Activated naive CD4-positive, alpha-beta T cell (primary cell): ENCODE measurements at places on chromosomes 6 and 20.
A peak's percentile ranks its signal among the peaks of the same experiment; 100 is the strongest.

DNA sequence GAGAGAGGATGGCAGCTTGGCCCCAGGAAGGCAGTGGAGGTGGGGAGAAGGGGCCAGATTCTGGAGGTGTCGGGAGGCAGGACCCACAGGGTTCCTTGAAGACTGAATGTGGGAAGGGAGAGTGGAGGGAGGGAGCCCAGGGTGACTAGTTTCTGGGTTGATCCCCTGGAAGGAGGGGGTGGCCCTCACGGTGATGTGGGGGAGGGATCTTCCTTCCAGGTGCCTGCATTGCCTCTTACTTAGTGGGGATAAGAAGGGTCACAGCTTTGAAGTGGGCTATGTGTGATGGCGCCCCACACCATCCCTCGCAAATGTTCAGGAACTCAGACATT lies 26.7 kb downstream of the VSTM2L start:
- no peak for DNase-seq

- DNase-seq, result no peak
These were observed 25.4 kb downstream of the DOP1A start for GRCh38 chr6:83092756-83093399.

DNA sequence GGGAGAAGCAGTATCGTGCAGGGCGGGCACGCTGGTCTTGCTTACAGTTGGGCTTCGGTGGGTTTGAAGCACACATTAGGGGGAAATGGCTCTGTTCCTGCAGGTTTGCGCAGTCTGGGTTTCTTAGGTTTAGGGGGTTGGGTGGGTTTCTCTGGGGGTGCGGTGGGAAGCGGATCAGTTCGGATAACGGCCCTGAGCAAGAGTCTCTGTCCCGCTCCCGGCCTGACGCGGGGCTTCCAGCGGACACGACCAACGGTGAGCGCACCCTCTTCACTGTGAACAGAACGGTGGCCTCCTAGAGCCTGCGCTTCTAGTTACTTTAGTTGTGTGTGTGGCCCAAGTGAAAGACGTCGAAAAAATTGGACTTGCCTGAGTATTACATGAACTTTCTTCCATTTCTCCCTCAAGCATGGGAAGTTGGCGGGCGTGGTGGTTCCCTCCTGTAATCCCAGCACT lies 635 bp upstream of the ELOVL2 start:
- DNase-seq, result no peak

DNA sequence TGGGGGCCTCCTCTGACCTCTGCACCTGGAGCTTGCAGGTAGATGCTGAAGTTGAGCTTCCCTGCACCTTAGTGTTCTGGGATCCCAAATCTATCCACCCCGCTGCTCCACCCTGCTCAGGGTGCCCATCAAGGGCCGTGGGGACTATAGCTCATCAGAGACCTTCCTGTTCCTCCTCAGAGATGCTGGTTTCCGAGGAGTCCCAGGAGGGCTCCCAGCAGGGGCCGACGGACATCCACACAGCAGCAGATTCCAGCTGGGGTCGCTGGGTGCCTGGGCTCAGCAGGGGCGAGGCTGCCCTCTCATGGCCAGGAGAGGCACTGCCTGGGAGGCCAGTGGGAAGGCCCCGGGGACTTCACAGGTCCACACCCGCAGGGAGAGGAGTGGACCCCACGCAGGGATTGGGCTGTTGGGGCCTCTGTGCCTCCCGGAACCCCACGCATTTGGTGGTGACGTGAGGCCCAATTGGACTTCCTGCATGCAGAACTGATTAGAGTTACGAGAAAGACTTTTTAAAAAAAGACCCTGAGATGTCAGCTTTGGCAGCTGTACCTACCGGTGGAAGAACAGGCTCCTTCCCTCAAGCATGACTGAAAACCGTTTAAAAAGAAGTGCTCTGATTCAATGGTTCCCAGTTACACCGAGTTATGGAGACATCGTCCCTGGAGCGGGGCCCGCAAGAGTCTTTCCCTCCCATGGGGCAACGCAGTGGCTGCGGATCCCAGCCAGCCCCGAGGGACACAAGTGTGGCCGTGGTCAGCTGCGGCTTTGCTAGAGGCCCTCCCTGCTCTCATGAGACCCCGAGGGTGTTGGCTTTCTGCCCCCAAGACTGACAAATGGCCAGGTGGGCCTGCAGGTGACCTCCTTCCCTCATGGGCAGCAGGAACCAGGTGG lies 25.3 kb upstream of the SLCO4A1 start:
- DNase-seq, result peak; percentile 28

- no peak for DNase-seq
These were observed 256.8 kb downstream of the PHACTR1 start for GRCh38 chr6:12973386-12973785.

DNA sequence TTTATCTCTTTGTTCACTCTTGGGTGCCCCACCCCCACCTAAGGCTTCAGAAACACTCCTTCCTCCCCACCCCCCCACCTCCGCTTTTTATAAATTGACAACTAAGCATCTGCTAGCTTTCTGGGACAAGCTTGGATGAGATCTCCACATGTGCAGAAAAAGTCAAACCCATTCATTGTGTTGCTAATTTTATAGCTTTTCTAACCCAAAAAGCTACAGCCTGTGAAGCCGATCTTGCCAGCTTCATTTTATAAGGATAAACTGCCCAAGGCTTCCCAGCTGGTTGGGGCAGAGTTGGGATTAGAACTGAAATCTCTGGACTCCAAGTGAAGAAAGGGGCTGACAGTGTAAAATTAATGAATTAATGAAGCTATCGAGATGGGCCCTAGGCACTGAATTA lies 24.1 kb downstream of the BPIFB4 start:
- DNase-seq, result no peak

DNA sequence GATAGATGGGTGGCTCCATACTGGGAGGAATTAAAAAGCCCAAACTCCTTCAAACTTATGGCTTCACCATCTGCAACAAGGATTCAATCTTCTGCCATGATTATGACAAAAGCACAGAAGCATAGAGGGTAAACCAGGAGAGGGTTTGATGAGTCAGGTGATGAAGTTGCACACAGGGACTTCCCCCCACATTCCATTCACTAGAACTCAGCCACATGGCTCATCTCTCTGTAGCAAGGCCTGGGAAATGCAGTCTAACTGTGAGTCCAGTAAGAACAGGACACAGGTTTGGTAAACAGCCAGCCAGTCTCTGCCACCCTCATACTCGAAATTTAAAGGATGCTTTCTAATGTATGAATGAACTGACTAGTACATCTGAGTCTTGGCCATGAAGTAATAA lies 142.9 kb downstream of the HIVEP2 start:
- no peak for DNase-seq

GRCh38 chr20:2816583-2817340 lies 598 bp downstream of the TMEM239 start:
- no peak for DNase-seq

DNA sequence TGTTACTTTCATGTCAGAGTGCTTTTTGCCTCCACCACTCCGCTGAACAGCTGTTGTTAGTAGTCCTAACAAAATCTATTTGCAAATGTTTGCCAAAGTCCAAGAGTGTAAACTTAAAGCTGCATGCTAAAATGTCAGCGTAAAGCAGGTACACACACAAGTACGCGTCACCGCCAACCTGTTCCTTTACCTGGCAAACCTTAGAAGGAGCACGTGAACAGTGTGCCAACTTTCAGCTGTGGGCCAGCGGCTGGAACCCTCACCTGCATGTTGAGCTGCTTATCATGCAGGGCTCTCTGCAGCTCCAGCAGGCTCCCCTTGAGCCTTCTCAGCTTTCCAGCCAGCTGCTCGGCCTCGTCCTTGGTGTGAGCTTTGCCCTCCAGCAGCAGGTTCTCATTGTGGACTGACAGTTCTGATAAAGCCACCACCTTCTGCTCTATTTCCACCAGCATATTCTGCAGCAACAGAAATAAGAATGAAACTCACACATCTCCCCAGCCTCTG lies 359.3 kb downstream of the SYNE1 start:
- DNase-seq, result no peak

- DNase-seq, result no peak
These were observed 530.8 kb downstream of the BCKDHB start for GRCh38 chr6:80637312-80637711.

GRCh38 chr6:94600636-94601035 lies 976.7 kb upstream of the MANEA start:
- DNase-seq, result no peak

- no peak for DNase-seq
These were observed 132.1 kb upstream of the SALL4 start for GRCh38 chr20:51934301-51935002.

- no peak for DNase-seq
These were observed 45.2 kb downstream of the KIF16B start for GRCh38 chr20:16528078-16528477.

- no peak for DNase-seq
These were observed 145.5 kb upstream of the ARG1 start for GRCh38 chr6:131427434-131428058.

DNA sequence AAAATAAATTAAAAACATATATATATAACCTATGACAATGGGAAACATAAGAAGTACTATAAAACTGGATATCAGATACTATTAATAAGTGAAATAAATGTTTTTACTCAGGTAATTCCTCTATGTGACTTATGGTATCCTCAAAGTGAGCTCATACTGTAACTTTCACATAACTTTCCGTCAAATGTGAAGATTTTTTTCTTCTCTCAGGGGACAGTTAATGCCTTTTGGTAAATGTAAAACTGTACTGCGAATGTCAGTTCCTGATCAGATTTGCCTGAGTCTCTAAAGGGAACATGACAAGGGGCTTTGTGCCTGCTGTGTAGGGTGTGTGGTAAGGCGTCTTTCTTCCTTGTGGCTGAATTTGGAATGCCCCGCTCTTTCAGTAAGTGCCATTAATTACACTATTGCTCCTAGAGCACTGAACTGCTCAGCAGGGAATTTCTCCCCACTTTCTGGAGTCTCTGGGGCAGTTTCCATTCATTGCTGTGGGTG lies 271.8 kb downstream of the PRL start:
- no peak for DNase-seq

GRCh38 chr6:27760464-27760863 lies 151.7 kb downstream of the OR2B2 start:
- DNase-seq, result no peak

- no peak for DNase-seq
These were observed 72.7 kb upstream of the NOX3 start for GRCh38 chr6:155528335-155528734.

- no peak for DNase-seq
These were observed 119.2 kb downstream of the TINAG start for GRCh38 chr6:54427396-54427937.

DNA sequence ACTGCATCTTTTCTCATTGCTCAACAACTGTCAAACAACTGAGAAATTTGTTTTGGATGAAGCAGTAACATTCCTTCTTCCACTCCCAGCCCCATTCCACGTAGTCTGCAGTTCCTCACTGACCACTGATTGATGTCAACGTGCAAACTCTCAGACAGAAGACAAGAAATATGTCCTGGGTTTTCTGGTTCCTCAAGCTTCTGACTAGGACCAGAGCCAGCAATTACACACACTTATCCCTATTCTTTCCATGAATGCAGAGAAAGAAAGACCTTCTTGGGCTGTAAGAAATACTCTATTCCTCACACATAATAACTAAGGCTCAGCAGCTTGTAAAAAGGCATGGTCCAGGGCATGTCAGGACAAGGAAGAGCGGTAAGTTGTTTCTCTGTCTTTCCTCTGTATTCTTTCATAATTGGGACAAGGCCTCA lies 790.1 kb upstream of the SLC35B3 start:
- no peak for DNase-seq

GRCh38 chr6:137866200-137866913 lies 702 bp upstream of the TNFAIP3 start:
- DNase-seq, result peak; percentile 52

GRCh38 chr20:53344891-53345290 lies 248.7 kb downstream of the ZNF217 start:
- DNase-seq, result no peak

- no peak for DNase-seq
These were observed 169.9 kb downstream of the QRSL1 start for GRCh38 chr6:106799031-106799894.

GRCh38 chr6:14735956-14736486 lies 509.8 kb upstream of the JARID2 start:
- no peak for DNase-seq

DNA sequence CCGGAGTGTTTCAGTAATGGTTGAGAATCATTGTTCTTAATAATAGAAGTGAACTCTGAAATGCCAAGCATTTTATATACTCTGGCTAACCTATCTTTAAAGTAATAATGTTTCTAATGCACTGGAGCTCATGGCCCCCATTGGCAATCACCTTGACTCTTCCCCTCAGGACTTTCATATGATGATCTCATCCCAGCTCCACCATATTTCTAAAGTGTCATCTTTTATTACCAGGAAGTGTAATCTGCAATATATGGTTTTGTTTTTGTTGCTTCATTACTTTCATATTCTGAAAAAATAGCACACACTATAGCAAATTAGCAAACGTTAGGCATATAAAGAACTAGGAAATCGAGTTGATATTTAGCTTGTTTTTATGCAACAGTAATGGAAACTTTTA lies 60.3 kb downstream of the TULP4 start:
- DNase-seq, result no peak

DNA sequence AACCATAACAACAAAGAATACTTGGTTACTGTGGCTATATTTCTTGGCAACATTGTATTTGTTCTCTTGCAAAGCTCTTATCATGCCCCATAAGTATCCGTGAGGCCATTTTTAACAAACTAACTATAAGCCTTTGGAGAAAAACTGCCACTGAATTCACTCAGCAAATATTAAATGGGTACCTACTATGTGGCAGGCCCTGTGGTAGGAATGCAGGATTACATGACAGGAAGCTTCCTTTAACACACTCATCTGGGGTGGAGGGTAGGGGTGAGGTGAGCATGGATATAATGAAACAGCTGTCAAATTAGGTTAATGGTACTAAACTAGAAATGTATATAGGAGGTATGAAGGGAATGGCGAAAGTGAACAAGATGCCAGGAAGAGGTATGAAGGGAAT lies 504.8 kb downstream of the MEI4 start:
- DNase-seq, result no peak

- no peak for DNase-seq
These were observed 646.5 kb upstream of the EPHA7 start for GRCh38 chr6:94065707-94066337.

DNA sequence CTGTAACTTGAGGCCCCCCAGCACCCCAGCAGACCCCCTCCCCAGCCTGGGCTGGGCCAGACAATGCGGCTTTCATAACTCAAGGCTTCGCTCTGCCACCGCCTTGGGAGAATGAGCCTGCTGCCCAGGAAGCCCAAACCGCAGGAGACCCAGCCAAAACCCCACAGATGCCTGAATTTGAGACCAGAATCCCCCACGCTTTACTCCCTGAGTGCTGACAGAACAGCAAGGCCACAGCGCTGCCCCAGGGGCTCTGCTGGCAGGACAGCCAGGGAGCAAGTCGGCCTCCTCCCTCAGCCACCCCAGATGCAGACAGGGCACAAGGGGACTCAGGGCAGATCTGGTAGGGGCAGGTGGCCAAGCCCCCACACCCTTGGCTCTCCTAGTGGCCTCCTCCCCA lies 2.2 kb downstream of the MDFI start:
- no peak for DNase-seq
